NK-92 treated with Interleukin-12 subunit alpha and Interleukin-12 subunit beta, amount 100 ng/mL, for 24 hours (cell line): ENCODE measurements at places on chromosomes 16 and 17.
A peak's percentile ranks its signal among the peaks of the same experiment; 100 is the strongest.

GRCh38 chr17:16994631-16995030, 22.7 kb upstream of the TNFRSF13B start:
- no peak for DNase-seq

DNA sequence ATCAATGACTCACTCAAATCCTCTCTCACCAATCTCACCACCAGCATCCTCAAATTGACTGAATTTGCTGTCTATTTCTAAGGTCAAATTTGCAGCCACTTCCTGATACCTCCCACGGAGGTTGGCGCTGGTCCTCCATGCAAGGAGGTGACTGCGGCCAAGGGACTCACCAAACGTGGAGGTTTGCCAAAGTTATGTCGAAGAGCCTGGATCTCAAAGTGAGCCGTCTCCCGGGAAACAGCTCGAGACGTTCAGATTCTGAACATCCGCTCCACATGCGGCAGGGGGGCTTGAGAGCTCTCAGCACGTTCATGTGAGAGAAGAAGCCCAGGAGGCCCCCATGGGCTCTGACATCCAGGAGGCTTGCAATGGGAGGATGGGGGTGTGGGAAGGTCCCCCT, 22.6 kb downstream of the LGALS3BP start:
- DNase-seq: no peak

GRCh38 chr17:19264681-19265080, 27.5 kb downstream of the EPN2 start:
- DNase-seq: no peak

DNA sequence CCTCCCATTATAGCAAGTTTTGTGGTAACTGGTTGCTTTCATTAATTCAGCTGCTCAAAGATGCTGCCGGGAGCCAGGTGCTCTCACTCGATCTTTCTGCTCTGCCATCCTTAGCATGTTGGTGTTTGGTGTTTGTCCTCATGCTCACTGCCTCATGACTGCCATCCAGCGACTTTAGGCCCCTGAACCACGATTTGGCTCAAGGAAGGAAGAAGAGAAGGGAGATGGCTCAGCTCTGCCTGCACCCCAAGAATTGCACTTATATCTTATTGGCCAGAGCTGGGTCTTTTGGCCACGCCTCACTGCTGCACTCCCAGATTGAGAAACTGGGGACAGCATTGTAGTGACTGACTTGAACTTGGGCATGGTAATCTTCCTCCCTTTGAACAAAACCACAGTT, 52.7 kb downstream of the ARSG start:
- no peak for DNase-seq

DNA sequence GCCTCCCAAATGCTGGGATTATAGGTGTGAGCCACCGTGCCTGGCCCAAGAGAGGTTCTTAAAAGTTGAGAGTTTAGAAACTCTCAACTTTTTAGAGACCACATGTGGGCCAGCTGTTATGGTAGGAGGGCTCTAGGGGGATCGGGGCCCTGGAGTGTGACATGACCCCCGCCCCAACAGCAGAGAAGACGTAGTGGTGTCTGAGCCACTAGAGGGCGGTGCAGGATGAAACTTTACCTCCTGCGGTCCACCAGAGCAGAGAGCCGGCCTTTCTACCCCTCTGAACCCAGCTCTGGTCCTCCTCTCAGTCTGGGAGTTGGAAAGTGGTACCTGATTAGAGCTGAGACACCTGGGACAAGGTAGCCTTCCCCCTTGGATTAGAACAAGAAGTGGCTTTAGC, 7.4 kb downstream of the CDK5RAP3 start:
- DNase-seq: no peak

- DNase-seq: peak; percentile 80
These were observed at the start of gene MED9 for GRCh38 chr17:17476865-17477467. MED9 (plus strand) TSS chr17:17477000; CDS start chr17:17477042, 42 bp downstream.
